Fibroblast of gingiva (primary cell): ENCODE measurements at places on chromosomes 13 and 19.

DNA sequence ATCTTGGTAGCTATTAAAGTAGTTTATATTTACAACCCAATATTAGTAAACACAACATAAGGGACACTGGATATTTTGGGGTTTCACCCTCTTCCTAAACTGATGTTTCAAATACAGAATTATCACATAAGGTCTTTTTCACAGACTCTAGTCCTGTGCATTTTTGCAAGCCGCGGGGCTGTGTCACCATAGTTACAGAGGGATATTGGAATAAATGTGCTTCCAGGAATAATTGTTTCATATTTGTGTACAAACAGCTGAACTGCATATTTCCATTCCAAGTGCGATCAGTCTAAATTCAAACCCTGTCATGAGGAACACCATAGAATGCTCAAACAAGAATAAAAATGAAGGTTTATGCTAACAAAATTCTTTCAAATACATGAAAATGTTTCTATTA, 762.5 kb upstream of the ARGLU1 start:
- no peak for DNase-seq

- DNase-seq: no peak
These were observed 743 bp downstream of the ACTL9 start for GRCh38 chr19:8697671-8698432.

GRCh38 chr13:39350461-39350881, 252.5 kb downstream of the LHFPL6 start:
- DNase-seq: no peak

- DNase-seq: no peak
These were observed 5.9 kb downstream of the IGLON5 start for GRCh38 chr19:51317376-51317775.

DNA sequence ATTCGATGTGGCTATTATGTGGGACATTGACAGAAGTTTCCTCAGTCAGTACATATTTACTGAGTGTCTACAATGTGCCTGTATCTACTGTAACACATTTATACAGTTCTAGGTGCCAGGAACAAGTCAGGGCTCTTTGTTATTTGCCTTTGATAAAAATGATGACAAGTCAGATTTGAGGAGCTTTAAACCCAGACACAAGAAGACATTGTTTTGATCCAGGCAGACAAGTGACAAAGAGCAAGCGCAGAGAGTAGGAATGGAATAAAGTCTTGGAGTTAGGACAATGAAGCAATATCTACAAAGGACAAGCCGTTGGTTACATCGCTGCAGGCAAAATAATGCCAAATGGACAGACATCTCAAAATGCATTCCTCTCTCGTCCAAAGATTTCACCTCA, 70.1 kb downstream of the ITGBL1 start:
- DNase-seq: no peak
